ENCODE measurements at places on chromosomes 3 and 15.

DNA sequence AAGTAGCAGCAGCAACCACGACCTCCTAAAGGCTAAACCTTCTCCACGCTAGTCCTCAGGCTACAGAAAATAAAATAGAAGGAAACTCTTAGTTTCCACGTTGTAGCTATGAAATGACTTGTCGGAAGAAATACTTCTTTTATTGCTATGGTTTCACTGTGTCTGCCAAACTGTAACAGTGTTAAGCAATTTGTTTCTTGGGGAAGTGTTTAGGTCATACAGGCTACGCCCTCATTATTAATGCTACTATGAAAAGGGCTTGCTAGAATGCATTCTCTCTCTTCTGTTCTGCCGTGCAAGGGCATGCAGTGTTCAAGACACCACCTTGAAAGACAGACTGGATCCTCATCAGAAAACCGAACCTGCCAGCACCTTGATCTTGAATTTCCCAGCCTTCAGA lies 462.7 kb downstream of the PLOD2 start:
- no peak for DNase-seq

- no peak for DNase-seq
These were observed 438 bp downstream of the SHOX2 start for GRCh38 chr3:158105710-158106253.

DNA sequence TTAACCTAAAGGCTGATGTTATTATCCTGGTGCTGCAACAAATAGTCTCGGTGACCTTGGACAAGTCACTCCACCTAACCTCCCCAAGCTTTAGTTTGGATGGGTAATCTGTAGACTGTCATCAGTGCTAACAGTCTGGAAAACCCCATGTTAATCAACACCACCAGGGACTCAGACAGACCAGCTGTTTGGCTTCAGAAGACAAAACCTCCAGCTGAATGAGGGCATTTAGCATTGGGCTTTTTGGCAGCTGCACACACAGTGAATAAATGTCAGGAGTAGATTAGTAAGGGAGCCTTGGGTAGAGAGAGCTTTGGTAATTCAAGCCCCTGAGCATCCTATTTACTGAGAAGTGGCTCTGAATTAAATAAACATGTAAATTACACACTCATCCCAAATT lies 24.9 kb upstream of the C3orf80 start:
- DNase-seq = no peak

DNA sequence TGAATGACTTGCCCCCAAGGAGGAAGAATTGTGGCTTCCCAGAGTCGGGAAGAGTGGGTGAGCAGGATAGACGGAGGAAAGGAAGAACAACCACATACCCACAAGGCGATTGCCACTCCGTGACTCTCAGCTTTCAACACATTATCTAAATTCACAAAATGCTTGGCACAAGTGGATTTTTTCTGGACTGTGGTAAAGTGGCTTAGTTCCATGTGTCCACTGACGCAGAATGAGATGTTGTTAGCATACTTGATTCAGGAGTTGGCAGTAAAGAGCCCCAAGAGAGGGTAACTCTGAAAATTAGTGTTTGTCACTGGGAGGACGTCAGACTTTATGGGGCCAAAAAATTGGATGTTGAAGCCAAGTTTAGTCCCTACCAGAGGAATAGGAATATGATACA lies 198.8 kb upstream of the CTNNB1 start:
- no peak for DNase-seq

DNA sequence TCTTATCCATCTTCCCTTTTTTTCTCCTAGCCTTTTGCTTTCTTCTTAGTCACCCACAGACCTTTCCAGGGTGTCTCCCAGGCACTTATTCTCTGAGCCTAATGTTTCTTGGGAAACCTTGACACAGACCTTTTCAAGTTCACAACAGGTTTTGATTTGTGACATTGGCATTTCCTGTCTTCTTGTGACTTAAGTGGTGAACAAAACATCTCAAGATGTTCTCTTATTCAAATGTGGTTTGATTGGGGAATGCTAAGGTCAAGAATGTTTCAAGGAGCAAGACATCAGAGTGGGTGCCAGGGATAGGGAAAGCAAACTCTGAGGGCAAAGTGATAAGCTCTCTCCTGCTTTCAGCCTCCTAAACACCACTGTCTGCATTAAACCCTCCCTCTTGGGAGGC lies 68.2 kb upstream of the GSK3B start:
- DNase-seq = no peak

- no peak for DNase-seq
These were observed 30.2 kb downstream of the APBA2 start for GRCh38 chr15:28915935-28916334.

DNA sequence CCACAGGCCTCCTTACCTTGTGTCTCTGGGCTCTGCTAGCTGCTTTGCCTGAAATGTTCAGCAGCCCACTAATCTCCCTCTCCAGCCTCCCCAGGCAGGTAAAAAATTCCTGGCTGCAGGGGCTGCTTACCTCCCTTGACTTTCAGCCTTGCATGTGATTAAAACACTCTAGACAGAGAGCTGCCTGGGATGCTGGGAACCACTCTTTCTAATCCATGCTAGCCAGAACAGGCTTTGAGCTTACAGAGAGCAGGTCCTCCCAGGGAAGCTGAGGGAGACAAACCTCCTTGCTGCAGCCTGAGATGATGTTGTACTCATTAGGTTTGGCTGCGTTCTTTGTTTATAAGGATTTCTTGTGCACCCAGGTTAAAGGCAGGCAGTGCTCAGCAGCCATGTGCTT lies 33.7 kb upstream of the LIPC start:
- DNase-seq = no peak

DNA sequence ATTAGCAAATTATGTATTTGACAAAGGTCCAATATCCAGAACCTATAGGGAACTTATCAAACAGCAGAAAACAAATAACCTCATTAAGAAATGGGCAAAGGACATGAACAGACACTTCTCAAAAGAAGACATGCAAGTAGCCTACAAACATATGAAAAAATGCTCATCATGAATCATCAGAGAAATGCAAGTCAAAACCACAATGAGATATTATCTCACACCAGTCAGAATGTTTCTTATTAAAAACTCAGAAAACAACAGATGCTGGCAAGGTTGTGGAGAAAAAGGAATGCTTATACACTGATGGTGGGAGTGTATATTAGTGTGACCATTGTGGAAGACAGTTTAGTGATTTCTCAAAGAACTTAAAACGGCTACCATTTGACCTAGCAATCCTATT lies 116.1 kb upstream of the CRBN start:
- no peak for DNase-seq

GRCh38 chr3:60588806-60589205 lies 662.4 kb downstream of the FHIT start:
- DNase-seq = no peak

GRCh38 chr3:42056840-42057239 lies 34.3 kb upstream of the TRAK1 start:
- DNase-seq = no peak

DNA sequence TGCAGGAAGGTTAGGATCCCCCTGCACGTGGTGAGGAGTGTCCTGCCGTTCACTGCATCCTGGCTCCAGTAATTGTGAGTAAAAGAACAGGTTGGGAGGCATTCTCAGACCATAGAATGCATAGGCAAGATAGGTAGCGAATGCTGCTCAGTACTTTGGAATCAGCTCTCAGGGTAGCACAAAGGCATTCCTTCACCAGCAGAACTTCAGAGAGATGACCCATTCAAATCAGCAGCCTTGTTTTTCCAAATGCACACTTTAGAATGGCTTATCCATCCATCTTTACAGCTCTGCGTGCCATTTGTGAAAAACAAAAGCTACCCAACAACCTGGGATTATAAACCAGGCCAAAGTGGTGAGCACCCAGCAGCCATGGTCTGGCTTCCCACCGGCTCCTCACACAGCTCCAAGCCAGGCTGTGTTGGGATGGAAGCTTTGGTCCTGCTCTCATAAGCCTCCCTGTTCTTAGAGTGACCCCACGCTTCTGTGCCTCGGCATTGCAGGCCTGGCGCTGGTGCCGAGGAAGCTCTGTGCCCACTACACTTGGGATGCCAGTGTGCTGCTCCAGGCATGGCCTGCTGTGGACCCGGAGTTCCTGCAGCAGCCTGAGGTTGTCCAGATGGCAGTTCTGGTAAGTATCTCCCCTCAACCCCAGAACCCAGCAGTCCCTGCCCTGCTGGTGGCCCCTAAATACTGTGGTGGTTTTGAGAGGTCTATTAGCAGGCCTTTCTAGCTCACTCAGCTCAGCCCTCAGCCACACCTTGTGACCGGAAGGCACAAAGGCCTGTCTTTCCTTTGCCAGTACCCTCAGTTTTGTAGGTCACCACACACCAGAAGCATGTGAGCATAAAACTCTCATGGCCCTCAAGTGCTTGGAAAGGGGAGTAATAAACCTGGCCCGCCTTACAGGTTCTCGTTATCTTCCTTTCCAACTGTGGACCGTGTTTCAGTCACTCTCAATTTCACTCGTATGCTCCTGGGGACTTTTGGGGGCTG lies 52.9 kb upstream of the LIMD1 start:
- no peak for DNase-seq

DNA sequence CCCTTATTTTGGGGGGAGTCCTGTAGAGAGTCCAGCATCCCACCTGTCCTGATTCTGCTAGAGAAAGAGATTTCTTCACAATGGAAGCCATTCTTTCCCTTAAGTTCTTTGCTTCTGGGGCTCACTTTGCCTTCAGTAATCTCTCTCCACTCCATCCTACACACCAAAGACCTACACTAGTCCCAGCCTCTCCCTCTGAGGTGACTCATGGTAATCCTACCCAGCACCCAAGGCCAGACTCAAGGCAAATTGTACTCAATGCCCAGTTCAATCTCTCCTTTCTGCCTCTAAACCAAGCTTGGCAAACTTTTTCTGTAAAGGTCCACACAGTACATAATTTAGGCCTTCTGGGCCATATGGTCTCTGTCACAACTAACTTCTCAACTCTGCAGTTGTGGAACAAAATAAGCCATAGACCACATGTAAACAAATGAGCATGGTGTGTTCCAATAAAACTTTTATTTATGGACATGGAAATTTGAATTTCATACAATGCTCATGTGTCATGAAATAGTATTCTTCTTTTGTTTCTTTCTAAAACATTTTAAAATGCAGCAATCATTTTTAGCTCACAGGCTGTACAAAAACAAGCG lies 72.5 kb downstream of the MRPL46 start:
- DNase-seq = no peak

DNA sequence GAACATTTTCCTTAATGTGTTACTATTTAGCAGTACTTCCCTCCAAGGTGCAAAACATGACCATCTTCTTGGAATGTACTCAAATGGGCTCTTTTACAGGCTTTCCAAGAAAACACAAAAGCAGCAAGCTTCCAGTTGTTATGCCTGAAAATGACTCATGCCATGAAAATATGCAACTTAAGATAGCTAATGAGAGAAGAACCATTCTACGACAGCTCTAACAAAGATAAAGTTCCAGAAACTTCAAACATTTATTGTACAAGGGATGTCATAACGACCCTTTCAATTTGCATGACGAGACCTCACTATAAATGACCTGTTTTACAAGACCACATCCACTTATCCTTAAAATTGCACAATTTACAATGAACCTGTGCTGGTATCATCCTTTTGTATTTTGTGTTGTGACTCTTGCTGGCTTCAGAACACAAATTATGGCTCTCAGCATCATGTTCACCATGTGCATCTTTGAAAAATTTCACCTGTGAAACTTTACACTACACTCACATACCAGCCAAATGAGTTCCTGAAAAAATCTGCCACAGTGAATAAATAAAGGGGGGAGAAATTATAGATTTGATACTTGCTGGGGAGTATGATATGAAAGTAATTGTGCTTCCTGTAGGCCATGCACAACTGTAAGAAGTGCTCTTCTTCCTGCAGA lies 433.7 kb downstream of the MAGI1 start:
- no peak for DNase-seq

DNA sequence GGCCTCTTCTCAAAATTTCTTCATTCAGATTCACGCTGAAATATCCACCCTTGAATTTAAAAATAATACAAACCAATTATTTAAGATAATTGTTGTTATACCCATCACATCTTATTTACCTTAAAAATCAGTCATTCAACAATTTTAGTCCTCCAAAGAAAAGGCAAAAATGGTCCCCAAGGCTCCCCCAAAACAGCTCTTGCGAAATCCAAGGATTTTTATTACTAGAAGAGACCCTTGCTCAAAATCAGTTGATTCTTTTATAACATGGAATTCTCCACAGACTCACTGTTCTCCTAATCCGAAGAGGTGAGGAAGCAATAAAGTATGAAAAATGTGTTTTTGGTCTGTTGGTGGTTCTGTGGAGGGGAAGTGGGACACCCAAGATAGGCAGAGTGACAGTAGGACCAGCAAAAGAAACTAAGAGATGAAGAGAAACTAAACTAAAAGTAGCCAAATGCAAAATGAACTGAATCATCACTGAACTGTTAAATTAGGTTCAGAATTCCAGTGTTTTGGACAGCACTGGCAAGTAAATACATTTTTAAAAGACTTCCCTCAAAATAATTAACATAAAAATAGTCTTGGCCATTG lies 19.1 kb upstream of the PLCH1 start:
- no peak for DNase-seq

DNA sequence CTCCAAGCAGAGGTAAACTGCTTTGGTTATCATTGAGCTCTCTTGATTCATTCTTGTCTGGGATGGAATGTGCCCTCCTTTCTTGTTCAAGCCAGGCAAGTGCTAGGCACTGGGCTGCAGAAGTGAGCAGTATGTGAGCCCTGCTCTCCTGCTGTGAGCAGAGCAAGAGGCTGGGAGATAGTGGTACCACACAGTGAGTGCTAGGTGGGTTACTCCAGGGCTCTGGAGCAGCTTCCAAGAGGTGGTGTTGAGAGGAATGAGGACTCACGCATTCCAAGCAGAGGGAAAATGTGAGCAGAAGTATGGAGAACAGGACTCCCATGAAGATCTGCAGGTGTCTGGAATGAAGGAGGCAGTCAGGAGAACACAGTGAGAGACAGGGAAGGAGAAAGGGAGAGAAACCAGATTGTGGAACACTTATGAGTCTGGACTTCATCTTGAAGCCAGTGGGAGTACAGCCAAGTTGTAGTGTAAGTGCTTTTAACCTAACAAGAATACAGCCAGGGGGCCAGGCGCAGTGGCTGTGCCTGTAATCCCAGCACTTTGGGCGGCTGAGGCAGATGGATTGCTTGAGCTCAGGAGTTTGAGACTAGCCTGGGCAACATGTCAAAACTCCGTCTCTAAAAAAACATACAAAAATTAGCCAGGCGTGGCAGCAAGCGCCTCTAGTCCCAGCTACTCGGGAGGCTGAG lies 199.9 kb upstream of the CTDSPL start:
- DNase-seq = no peak

DNA sequence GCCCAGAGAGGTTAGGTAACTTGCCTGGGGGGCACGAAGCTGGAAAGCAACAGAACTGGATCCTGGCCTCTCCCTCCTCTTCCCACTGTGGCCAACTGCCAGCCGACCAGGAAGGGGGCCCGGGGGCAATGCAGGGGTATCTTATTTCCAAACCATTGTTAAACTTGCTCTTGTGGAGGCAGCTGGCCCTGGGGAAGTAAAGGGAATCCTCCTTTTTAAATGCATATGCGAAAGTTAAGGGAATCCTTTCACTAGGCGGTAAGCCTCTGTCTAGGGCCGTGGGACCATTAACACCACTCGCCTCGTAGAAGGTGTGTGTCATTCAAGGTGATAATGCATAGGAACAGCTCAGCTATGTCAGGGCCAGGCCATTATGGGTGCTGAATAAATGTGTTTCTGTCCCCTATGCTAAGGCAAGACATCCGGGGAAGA lies 68.6 kb downstream of the ST6GAL1 start:
- DNase-seq = no peak

GRCh38 chr15:63405159-63405558 lies 23.5 kb upstream of the CA12 start:
- no peak for DNase-seq

- no peak for DNase-seq
These were observed 28.6 kb upstream of the SH3BP5 start for GRCh38 chr3:15360788-15361493.
